Activated T-cell treated with anti-CD3 and anti-CD28 coated beads, Interleukin-2, amount 50 U/mL, for 48 hours (primary cell): ENCODE measurements at places on chromosomes 7 and 10.

- DNase-seq, result no peak
Observed at GRCh38 chr7:40077849-40078248, 56.6 kb downstream of the MPLKIP start.

GRCh38 chr10:129869596-129870473 is 94.2 kb downstream of the EBF3 start:
- no peak for DNase-seq

GRCh38 chr10:88835910-88836221 is 15.8 kb downstream of the ANKRD22 start:
- no peak for DNase-seq

DNA sequence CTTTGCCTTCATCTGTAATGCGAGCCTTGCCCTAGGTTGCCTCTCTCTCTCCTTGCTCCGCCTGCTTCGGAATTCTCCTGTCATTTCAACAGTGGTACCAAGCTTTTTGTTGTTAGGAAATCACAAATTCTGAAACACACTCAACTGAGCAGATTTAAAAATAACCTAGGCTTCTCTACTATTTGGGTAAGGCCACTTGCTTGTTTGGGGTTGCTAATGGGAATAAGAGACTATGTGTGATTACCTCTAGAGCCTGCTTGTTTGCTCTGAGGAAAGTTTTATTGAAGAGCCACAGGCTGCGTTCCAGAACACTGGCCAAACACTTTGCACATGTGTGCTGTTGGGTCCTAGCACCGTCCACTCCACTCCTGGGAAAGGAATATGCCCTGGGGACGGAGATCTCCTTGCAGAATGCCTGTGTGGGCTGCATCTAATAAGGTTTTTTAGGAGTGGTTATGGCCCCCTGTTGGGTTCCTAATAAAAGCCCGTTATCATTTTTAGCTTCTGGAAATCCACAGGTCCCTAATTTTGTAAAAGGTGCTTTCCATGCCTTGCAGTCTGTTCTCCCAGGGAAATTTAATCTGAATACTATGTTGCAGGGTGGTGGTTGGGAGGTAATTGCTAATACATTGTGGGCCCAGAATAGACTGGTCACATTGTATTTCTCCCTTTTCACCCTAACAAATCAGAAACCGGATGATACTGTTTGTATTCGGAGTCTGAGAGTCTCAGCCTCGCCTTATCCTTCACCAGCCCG is 68.7 kb upstream of the KLF6 start:
- peak; percentile 15 for DNase-seq

DNA sequence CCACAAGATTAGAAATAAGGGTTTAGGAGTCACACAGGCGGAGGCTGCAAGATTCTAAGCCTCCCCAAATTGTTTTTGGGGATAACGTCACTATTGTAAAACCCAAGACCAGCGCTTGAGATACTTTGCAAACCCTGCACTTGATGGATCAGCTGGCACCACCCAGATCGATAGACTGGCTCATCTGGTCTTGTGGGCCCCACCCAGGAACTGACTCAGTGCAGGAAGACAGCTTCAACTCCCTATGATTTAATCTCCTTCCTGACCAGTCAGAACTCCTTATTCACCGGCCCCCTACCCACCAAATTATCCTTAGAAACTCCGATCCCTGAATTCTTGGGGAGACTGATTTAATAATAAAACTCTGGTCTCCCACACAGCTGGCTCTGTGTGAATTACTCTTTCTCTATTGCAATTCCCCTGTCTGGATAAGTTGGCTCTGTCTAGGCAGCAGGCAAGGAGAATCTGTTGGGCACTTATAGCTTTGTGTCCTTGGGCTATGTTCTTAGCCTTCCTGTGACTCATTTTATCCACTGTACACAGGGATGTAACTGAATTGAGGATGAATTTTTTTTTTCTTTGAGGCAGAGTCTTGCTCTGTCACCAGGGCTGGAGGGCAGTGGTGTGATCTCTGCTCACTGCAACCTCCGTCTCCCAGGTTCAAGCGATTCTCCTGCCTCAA is 64.4 kb upstream of the CARD11 start:
- DNase-seq, result peak; percentile 19

GRCh38 chr7:30143748-30144251 is 9.0 kb downstream of the MTURN start:
- no peak for DNase-seq

- DNase-seq, result no peak
Observed at GRCh38 chr10:10247585-10247984, 770.1 kb upstream of the CELF2 start.

DNA sequence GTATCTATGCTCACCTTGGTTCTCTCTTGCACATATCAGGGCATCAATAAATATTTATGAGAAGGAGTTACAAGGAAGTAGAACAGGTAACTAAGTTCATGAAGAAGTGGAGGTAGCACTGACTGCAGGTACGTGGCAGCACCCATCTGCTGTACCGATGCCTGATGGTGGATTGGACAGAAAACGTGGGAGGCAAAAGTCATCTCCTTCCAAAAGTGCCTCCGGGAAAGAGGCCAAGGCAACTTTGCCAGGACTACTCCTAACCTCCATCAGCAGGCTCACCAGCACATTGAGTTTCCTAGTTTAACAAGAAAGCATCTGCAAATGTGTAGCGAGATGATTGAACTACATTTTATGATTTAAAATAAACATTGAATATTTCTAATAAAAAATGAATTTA is 248.8 kb downstream of the ANKRD7 start:
- DNase-seq, result no peak

- no peak for DNase-seq
Observed at GRCh38 chr7:39686261-39686924, 63.0 kb downstream of the RALA start.

GRCh38 chr10:84314275-84314674 is 14.1 kb upstream of the CCSER2 start:
- DNase-seq, result no peak

DNA sequence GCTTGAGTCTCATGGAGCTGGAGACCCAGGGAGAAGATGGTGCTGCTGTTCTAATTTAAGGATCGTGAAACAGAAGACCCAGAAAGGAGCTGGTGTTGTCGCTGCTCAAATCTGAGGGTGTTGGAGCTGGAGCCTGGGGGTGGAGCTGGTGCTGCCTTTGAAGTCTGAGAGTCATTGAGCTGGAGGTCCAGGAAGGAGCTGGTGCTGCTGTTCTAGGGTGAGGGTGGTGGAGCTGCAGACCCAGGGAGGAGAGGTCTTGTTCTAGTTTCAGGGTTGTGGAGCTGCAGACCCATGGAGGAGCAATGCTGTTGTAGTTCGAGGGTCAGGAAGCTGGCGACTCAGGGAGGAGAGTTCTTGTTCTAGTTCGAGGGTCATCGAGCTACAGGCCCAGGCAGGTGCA is 84.1 kb upstream of the ZNF479 start:
- DNase-seq, result no peak

DNA sequence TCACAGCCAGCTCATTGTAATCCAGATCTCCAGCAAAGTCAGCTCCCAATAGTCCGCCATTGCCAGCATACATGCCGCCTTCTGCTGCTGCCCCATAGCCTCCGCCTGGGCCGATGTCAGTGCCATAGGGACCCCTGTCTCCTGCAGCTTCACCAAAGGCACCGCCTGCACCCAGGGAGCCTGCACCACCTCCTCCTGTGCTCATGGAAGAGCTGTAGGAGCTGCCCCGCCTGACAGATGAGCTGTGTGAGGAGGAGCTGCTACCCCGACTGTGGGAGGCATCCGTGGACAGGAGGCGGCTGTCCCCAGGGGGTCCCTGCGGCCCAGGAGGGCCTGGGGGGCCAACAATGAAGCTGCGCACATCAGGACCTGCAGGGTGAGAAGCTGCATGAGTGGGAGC is 51.7 kb downstream of the COL17A1 start:
- DNase-seq, result no peak

DNA sequence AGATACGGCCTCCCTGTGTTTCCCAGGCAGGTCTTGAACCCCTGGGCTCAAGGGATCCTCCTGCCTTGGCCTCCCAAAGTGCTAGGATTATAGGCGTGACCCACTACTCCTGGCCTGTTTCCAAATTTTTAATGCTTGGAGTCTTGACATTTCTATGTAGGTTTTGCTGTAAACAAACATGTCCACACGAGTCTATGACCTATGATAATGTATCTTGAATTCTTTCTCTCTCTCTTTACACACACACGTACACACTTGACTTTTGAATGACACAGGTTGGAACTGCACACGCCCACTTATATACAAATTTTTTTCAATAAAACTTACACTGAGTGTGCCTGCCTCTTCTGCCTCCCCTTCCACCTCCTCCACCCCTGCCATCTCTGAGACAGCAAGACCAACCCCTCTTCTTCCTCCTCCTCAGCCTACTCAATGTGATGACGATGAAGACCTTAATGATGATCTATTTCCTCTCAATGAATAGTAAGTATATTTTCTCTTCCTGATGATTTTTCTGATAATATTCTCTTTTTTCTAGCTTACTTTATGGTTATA is 44.1 kb upstream of the LAMB1 start:
- no peak for DNase-seq

GRCh38 chr10:79610601-79611191 is at the start of gene SFTPA1:
SFTPA1 (plus strand) TSS chr10:79610939; CDS start chr10:79611826, 887 bp downstream.
- no peak for DNase-seq

DNA sequence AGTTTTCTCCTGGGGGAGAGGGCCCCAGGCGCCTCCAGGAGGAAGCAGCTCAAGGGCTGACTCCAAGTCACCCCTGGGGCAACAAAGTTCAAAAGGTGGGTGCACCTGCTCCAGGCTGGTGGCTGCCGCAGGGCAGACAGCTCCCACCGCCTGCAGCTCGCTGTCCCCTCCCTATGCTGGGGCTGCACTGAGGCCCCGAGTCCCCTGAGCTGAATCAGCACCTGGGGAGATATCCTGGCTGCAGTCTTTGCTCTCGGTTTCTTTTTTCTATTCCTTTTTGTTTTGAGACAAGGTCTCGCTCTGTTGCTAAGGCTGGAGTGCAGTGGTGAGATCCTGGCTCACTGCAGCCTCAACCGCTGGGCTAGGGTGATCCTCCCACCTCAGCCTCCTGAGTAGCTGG is 183.4 kb downstream of the DNAJB6 start:
- DNase-seq, result no peak

DNA sequence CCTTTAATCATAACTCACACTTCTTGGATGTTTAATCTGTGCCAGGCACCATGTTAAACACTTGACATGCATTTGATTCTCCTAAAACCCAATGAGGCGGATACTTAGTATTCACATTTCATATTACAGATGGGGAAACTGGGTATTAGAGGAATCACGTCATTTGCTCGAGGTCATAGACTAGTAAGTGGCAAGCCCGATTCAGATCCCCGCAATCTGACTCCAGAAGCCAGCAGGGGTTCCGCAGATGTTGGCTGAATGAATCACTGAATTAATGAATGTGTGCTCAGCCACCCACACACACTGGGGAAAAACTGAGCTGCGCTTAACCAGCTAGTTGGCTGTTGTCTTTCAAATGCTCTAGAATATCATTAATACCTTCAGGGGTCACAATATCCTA is 22.5 kb upstream of the ENO4 start:
- no peak for DNase-seq

- no peak for DNase-seq
Observed at GRCh38 chr7:158428131-158428836, 159.3 kb downstream of the PTPRN2 start.

GRCh38 chr7:100176096-100177044 is 811 bp downstream of the GPC2 start:
- DNase-seq, result no peak

GRCh38 chr7:151056283-151056665 is 1.4 kb downstream of the CDK5 start:
- no peak for DNase-seq

GRCh38 chr7:44335184-44335583 is 9.8 kb upstream of the CAMK2B start:
- no peak for DNase-seq

DNA sequence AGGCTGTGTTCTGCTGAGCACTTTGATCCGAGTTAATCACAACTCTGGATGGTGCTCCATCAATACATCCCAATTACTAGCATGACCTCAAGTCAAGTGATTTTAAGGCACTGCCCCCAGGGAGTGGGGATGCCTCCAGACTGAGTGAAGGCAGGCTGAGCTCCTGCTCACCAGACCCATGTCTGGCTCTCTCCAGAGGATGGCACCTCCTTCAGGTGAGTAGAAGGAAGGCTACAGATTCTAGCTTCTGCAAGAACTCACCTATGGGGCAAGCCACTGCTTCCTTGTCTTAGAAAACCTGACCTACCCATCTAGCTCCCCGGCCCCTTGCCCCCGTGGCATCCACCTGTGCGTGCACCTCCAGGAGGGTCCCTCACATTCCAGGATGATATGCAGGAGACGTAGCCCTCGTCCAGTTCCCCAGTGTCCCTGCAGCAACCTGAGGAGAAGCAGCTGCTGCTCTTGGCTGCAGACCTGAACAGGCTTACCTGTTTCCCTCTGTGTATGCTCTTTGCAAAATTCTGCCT is 390.3 kb downstream of the GRID1 start:
- DNase-seq, result no peak

GRCh38 chr7:75776295-75776971 is 4.4 kb upstream of the CCL26 start:
- DNase-seq, result peak; percentile 70

DNA sequence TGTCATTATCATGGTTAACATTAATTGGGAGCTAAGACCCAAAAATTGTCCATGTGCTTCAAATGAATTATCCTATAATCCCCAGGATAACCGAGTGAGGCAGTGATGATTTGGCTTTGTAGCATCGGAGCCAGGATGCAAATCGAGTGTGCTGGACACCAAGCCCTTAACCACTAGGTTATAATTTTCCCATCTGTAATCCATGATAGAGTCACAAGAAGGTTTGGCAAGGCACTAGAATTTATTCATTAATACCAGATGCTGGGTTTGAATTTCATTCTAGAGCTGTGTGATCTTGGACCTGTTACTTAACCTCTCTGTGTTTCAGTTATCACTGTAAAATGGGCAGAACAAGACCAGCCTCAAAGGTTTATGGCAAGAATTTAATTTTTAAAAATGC is 21.0 kb upstream of the ITGB1 start:
- DNase-seq, result no peak

DNA sequence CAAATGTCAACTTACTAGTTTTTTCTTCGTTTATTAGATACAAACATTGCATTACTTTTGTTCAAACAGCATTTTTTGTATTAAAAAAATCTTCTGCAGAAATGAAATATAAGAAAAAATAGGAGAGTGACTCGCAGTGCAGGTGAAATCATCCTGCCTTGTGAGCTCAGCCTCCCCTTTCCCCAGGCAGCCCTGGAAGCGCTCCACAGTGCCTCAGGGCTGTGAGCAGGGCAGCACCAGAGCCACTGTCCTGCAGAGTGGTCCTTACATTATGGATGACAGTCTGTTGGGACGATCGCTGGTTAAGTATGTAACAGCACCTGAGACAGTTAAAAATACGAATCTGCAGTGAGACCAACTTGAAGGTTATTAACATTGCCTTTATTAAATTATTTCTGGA is 695.4 kb upstream of the POM121L12 start:
- DNase-seq, result no peak
